Endothelial cell of umbilical vein (primary cell): ENCODE measurements at places on chromosomes 5 and 9. TPM values are rescaled to one million over a fixed set of nuclear protein-coding genes. Genes with fewer than 3 reads are reported as not detected.

Gene GABRA1
- not detected in 2 replicates for total RNA-seq

Gene AJM1
- total RNA-seq = 1.3 and 1.7 TPM in 2 replicates

GRCh38 chr5:122775550-122776542, 966 bp downstream of the SNX2 start:
- peak; percentile 63 for DNase-seq

GRCh38 chr5:135462304-135462703, 10.2 kb upstream of the TIFAB start:
- DNase-seq = peak; percentile 37

DNA sequence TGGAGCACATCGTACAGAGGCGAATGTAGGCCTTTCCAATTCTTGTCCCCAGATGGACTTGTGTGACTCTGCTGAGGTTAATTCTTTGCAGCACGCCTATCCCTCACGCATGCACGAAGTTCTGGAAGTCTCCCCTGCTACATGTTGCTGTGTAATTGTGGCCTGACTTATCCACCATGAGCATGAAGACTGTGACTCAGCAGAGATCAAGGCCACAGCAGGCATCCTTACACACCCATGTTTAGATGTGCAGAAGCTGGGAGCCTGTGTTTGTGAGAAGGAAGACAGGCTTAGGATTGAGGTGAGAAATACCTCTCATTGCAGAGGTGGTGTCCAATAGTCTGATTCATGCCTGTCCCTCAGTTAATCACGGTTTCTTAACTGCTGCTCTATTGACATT, 135.6 kb downstream of the ICE1 start:
- no peak for DNase-seq

DNA sequence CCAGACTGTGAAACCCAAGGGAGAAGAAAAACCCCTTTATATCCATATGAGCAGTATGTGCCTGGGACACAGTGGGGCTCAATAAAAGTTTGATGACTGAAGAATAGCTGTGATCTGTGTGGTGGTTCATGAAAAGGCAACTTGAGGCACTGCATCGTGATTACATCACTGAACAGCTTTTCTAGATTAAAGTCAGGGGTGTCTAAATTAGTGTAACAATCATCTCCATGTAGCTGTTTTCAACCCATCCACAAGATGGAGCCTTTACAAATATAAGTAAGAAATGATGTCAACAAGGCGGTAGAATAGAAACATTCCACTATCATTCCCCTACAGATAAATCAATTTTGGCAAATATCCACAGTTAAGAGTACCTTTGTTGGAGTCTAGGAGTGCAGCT, 55.5 kb downstream of the PRRC1 start:
- DNase-seq = no peak

DNA sequence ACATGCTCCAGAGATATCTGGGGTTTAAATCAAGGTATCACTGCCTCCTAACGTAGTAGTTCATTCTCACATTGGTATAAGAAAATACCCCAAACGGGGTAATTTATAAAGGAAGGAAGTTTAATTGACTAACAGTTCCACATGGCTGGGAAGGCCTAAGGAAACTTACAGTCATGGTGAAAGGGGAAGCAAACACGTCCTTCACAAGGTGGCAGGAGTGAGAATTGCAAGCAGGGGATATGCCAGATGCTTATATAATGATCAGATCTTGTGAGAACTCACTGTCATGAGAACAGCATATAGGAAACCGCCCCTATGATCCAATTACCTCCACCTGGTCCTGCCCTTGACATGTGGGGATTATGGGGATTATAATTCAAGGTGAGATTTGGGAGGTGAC, 1280.2 kb upstream of the C9orf72 start:
- no peak for DNase-seq

DNA sequence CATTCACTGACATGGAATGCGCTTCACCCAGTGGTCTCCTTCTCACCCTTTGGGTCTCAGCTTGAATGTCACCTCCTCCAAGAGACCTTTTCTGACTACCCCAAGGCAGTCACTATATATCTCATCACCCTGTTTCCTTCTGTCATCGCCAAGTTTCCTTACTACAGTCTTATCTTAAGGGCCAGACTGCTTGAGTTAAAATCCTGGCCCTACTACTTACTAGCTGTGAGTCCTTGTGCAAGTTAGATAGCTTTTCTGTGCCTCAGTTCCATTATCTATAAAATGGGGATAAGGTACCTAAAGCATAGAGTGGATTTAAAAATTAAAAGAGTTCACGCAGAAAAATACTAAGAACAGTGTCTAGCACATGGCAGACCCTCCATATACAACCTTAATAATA, 132.4 kb downstream of the GABBR2 start:
- no peak for DNase-seq

DNA sequence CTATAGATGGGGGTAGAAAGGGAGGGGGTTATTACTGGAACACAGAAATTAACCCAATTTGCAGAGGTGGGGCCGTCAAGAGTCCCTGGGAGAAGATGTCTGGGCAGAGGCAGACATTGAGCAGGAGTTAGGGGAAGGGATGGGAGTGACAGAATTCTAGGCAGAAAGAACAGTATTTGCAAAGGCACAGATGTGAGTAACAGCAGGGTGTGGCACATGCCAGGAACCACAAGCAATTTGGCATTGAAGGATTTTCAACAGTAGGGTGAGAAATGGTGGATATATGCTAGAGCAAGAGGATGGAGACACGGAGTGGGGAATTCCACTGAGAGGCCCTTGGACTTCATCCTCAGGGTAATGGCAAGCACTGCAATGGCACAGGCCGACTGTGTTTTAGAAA, 71.6 kb upstream of the FRRS1L start:
- no peak for DNase-seq

- DNase-seq = no peak
Observed at GRCh38 chr9:36035006-36035405, 1.7 kb upstream of the RECK start.

- peak; percentile 59 for DNase-seq
Observed at GRCh38 chr5:73985145-73985544, 359.1 kb downstream of the ARHGEF28 start.

GRCh38 chr9:120713257-120714087, 798 bp downstream of the MEGF9 start:
- DNase-seq = no peak
